ENCODE measurements at places on chromosomes 5 and 9.
A peak's percentile ranks its signal among the peaks of the same experiment; 100 is the strongest.

DNA sequence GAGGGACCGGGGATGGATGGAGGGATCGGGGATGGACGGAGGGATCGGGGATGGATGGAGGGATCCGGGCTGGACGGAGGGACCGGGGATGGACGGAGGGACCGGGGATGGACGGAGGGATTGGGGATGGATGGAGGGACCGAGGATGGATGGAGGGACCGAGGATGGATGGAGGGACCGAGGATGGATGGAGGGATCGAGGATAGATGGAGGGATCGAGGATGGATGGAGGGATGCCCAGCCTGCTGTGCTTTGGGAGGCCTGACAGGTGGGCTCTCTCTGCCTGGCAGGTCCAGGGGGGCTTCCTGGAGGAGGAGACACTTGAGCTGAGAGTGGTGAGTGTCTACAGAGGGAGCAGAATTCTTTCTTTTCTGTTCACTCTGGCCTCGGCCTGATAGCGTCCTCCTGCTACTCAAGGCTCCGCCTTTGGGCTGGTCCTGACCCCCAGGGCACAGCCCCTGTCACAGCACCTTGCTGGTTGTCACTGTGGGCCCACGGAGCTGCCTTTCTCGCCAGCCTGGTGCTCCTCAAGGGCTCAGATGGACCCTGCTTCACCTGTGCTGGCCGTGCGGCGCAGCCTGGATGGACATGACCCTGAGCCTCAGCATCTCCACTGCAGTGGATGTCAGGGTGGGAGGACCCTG is 42.2 kb upstream of the RNF130 start:
- no peak for DNase-seq

DNA sequence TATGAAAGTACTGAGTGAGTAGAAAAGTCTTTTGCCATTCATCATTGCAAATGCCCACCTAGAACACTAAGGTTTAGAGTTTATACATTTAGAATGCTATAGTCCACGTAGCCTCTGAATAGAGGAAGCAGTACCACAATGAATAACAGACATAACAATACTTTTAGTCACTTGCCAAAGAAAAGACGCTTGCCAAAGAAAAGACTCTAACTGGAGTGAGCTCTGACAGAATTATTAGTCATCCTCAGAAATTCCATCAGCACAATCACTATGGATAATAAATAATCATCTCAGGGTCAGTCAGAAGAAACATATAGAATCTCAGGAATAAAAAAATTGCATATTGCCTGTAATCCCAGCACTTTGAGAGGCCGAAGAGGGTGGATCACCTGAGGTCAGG is 168.5 kb upstream of the TARS1 start:
- DNase-seq = no peak

DNA sequence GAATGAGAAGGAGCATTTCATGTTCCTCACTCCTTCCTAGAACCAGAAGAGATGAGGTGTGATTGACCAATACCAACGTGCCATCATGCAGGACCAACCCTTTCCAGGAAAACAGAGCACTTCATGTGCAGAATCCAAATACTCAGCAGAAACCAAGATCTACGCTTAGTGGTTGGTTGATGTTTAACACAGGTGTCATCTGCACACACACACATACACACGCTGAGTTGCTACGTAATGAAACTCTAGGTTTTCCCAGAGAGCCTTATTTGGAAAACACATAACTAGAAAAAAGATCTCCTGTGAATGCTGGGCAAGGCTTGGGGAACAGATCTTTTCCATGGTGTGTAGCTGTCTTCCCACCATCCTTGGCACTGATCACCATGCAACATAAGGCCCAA is 21.1 kb upstream of the ZNF622 start:
- no peak for DNase-seq

DNA sequence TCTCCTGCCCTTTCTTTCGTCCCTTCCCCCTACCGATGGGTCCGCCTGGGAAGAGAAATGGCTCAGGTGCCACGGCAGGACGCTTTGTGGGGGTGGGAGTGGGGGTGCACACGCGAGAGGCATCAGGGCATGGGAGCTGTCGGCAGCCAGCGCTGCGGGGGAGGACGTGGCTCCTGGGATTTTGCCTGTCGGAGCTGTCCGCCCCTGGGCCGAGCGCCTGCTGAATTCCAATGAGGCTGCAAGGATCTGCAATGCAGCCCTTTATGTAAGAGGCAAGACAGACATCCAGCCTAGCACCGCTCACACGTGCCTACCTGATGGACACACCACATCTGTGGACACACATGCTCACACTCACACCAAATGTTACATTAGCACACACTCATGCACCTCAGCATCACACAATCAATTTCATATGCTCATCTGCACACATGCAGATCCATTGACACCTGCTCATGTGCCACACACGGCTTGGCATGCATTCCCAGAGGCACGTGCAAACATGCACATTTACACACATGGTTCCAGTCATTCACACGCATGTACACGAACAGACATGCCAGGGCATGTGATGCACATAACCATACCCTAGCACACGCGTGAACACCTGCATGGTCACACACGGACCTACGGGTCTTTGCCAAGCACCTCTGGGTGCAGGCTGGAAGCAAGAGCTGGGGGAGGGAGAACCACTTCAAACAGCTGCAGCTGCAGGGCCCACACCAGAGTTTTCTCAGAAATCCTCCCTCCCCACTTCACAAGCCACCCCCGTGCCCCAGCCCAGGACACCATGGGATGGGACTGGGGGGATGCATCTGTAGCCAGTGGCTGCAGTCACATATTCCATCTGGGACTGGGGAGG is 1.4 kb downstream of the GRIN1 start:
- DNase-seq = no peak

DNA sequence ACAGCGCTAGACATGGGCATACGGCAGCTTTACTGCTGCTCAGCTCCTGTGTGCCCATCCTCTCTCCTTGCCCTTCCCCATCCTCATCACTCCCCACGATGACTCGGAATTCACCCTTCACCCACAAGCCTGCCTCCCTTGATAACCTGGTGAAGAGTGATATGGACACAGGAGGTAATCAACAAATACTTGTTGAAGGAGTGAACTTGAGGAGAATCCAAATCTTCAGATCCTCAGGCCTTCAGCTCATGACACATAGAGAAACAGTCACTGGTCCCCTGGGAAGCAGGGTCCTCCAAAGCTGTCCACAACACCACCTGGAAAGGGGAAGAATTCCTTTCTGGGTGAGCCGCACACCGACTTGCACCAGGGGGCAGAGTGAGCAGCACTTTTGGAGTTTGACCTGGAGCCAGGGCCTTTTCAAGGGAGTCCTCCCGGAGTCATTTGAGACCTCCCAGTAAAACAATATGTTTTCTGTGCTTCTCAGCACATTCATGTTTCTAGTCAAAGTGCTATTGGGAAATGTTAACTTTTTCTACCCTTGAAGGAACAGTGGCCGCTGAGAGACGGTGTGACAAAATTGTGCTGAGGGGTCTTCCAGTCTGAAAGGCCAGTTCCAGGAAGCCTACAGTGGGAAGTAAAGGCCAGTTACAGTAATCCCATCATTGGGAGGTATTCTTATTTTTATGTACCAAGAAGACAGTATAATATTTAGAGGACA is 332.3 kb downstream of the CWC27 start:
- peak; percentile 5 for DNase-seq

- DNase-seq = no peak
Observed at GRCh38 chr5:3987867-3988266, 392.2 kb downstream of the IRX1 start.

GRCh38 chr9:102534031-102534430 is 461.1 kb upstream of the CYLC2 start:
- no peak for DNase-seq
